ENCODE measurements at places on chromosomes 5 and 9. TPM values are rescaled to one million over a fixed set of nuclear protein-coding genes. Genes with fewer than 3 reads are reported as not detected.
A peak's percentile ranks its signal among the peaks of the same experiment; 100 is the strongest.

DNA sequence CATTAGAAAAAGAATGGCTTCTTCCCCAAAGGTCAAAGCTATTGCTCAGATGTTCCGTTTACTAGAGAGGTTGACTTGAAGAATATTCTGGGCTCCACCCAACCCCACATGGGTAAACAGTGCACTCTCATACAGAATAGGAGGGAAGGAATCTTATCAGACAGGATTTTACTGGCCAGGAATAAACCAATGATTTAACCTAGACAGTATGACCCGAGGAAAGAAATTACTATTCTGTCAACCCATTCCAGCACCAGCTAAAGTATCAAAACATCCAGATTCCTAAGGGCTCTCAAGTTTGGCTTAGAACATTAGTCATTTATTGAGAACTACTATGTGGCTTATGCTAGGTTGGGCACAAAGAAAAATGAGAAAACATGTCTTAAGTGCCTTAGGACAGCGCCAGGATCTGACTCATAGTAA is 493.6 kb upstream of the KLF4 start:
- DNase-seq = no peak

DNA sequence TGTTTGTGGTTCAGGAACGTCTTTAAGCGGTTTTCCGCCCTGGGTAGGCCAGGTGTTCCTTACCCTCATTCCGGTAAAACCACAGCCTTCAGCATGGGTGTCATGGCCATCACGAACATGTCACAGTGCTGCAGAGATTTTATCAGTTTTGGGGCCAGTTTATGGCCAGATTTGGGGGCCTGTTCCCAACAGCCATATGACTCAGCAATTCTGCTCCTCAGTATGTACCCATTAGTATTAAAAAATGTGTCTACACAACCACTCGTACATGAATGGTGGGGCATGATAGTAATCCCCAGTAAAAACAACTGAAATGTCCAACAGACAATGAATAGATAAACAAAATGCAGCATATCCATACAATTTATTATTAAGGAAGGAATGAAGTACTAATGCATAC is 51.9 kb upstream of the TTC23L start:
- DNase-seq = no peak

NR5A1 gene
- 0.04 TPM for polyA plus RNA-seq

DNA sequence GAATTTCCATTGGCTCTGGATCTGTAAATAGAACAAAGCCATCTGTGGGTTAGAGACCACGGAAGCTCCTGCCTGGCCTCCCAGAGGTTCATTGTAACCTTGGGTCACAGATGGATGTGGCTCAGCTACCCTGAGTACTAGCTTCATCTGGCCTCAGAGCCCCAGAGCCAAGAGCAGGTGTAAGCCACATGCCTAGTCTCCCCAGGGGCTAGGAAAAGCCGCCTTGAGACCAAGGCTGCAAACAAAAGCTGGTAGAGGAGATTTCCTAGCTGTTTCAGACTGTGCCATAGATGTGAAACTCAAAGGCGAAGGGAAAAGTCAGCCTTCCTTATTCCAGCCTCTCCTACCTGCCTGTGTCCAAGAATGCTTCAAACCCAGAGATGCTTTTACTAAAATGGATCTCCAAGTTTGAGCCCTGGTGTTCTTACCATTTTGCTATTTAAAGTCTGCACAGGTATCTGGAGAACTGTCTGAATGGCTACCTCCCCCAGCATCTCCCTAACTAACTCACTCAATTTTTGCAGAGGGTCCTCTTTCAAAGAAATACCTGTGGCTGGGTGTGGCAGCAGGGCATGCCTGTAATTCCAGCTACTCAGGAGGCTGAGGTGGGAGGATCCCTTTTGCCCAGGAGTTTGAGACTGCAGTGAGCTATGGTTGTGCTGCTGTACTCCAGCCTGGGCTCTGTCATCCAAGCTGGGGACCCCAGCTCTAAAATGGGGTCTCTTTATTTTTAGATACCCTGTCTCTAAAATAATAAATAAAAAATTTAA is 42.3 kb upstream of the MAP1B start:
- no peak for DNase-seq

CER1 gene
- 0.64 TPM for polyA plus RNA-seq

DNA sequence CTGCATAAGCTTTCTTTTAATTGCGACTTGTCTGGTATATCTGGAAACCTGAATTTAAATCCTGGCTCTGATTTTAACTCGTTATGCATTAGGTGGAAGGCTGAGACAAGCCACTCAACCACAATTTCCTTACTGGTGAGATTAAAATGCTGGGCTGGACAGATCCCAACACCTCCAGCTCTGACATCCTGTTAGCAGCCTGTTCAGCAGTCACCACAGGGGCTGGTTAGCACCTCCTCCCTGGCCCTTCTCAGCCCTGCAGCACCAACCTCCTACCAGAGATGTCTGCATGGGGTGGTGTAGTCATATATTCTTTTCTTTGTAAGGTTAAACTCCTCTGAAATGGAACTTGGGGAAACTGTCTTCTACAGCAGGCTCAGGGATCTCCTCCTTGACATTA is 156.5 kb upstream of the NFIL3 start:
- DNase-seq = no peak

SLC28A3 gene
- polyA plus RNA-seq = 0.24 TPM

- DNase-seq = peak; percentile 77
These were observed 284.5 kb downstream of the NTRK2 start for GRCh38 chr9:84953797-84954705.

DNA sequence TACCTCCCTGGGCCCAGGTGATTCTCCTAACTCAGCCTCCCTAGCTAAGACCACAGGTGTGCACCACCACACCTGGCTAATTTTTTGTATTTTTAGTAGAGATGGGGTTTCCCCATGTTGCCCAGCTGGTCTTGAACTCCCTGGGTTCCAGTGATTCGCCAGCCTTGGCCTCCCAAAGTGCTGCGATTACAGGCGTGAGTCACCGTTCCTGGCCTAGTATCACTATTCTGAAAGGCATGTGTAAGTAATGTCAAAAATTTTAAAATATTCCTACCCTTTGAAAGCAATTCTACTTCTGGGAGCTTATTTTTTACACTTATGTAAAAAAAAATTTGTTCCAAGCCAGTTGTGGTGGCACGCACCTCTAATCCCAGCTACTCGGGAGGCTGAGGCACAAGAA is 27.1 kb upstream of the TLE1 start:
- DNase-seq = no peak

PCDHGC5 gene
- 0.76 TPM for polyA plus RNA-seq

ADAMTS12 gene
- polyA plus RNA-seq = 36.3 TPM

TEK gene
- polyA plus RNA-seq = 55.0 TPM

DNA sequence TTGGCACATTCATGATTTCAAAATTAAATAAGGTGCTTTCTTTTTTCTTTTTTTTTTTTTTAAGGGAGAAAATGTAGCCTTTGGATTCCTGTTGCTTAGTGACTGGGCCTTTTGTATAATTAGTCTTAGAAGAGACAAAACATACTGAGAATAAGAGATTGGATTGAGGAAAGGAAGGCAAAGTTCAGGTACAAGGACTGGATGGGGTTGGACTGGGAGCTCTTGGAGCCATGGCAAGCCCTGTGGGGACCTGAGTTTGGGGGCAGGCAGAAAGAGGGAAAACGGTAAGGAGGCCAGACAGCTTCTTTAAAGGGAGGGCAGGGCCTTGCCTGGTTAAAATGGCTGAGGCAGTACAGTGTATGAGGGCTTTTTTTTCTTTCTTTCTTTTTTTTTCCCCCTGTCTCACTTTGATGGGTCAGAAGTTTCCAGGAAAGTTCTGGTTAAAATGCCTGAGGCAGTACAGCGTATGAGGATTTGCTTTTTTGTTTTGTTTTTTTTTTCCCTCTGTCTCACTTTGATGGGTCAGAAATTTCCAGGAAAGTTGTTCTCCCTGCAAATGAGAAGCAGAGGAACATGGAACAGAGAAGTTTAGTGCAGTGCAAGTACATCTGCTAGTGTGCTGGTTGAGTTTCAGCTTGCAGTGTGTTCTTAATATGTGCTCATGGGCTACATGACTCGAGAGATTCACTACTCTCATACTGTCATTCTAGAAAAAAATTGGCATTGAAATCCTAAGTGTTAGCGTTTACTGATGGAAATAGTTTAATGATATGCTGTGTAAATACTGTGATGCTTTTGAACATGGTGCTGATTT is 16.8 kb downstream of the SNX18 start:
- DNase-seq = no peak

- DNase-seq = no peak
These were observed 68.5 kb downstream of the GLDC start for GRCh38 chr9:6576987-6577386.

MYOT gene
- polyA plus RNA-seq = 8.3 TPM

FOXD4L6 gene
- not detected for polyA plus RNA-seq

DNA sequence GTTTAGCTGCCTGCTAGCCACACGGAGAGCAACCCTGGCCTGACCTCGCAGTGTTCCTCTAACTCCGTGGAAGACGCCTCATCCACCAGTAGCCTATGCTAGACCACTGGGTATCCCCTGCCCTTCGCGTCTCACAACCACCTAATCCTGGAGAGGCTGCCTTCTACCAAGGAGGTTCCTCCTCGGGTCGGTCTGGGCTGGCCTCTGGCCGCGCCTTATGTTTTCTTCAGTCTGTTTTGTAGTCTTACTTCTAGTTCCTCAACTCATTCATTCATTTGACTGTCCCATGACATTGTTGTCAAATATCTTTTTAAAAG is 1.6 kb upstream of the TPM2 start:
- DNase-seq = no peak

- DNase-seq = no peak
These were observed 2.8 kb downstream of the ADCY2 start for GRCh38 chr5:7398596-7399280.

ALDH1A1 gene
- 43.8 TPM for polyA plus RNA-seq

DNA sequence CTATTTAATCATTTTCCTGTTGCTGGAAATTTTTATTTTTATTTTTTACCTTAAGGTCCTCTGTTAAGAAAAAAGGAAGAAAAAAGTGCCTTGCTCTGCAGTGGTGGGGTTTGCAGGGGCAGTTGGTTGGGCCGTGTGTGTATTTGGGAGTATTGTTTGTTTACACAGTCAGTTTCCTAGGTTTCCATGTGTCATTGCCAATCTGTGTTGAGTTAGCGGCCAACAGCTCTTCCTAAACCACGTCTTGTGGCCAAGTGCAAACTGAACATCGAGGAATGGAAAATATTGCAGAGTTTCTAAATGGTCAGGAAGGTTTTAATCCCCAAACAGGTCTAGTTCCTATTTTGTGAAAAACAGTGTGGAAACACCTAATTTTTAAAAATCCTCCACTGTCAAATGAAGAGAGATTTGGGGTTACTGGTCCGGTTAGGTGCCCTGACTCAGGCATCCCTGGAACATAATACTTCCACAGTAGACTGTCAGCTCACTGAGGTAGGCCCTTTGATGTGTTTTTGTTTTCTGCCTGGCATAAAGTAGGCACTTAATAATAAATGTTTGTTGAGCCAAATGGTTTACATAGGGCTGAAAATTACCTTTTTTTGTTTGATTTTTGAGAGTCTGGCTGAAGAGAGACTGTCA is 37.0 kb downstream of the MAMDC2 start:
- DNase-seq = peak; percentile 88

SLC45A2 gene
- polyA plus RNA-seq = 0.28 TPM

CTSL gene
- polyA plus RNA-seq = 72.3 TPM

PCAT7 gene
- 1.1 TPM for polyA plus RNA-seq

GRCh38 chr5:78716206-78716605 is 67.6 kb upstream of the LHFPL2 start:
- DNase-seq = no peak

- DNase-seq = no peak
These were observed 152.3 kb downstream of the GAS1 start for GRCh38 chr9:86795047-86795442.

ACOT12 gene
- 0.25 TPM for polyA plus RNA-seq

- DNase-seq = no peak
These were observed 119.6 kb upstream of the S1PR3 start for GRCh38 chr9:88871669-88872068.

NTNG2 gene
- 1.4 TPM for polyA plus RNA-seq

GRCh38 chr9:32398207-32398606 is 13.8 kb downstream of the ACO1 start:
- DNase-seq = no peak

- DNase-seq = no peak
These were observed 26.3 kb downstream of the GSN start for GRCh38 chr9:121294151-121294743.

MORN5 gene
- 5.2 TPM for polyA plus RNA-seq

- DNase-seq = no peak
These were observed 51.7 kb downstream of the SHB start for GRCh38 chr9:38017149-38017884.

GRCh38 chr5:124512952-124513632 is 233.3 kb downstream of the ZNF608 start:
- DNase-seq = no peak

DNA sequence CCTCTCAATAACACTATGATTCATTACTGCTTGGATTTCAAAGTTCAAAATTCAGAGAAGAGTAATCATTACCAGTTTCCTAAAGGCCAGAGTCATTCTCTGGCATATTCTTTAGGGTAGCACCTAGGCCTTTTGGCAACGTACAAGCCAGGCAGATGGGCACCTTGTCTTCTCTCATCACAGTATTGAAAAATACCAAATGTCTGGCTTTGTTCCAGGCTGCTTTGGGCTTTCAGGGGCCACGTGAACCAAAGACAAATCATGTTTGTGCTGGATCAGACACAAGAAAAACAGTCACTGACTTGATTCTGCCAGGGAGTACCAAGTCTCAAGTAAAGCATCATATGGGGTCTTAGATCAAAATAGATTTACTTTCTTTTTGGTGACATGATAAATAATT is 15.5 kb downstream of the MEGF9 start:
- DNase-seq = no peak

DNA sequence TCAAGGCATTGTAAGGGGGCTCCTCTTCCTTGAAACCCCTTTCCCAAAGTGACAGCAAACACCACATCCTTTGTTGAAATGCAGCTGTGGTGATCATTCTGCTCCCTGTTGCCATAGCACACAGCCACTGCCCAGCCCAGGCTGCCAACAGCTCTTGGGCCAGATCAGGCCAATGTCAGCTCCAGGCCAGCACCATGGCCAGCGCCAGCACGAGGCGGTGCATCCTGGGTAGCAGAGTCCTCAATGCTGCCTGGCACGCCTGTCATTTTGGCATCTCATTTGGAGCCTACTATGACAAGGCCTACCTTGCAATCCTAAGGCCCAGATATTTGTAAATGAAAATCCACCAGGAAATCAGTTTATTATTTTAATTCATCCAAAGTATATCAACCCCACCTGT is 390.6 kb downstream of the DNAH5 start:
- no peak for DNase-seq

GRCh38 chr5:5270958-5271785 is 131.0 kb downstream of the ADAMTS16 start:
- peak; percentile 28 for DNase-seq

TARS1 gene
- polyA plus RNA-seq = 104 TPM

GRCh38 chr5:28390341-28390740 is 1352.0 kb upstream of the CDH9 start:
- no peak for DNase-seq

ORM2 gene
- 1.4 TPM for polyA plus RNA-seq

SPINK6 gene
- polyA plus RNA-seq = not detected

SLC6A3 gene
- 1.3 TPM for polyA plus RNA-seq

Measured in right lung (tissue), 10 donors.